ENCODE measurements at places on chromosomes 5 and 9. TPM values are rescaled to one million over a fixed set of nuclear protein-coding genes. Genes with fewer than 3 reads are reported as not detected.

Gene TRMO
- total RNA-seq, result 15.9 TPM

Gene LCN12
- not detected for total RNA-seq

Gene DTWD2
- total RNA-seq, result 4.1 TPM

Gene C7
- total RNA-seq, result 0.83 TPM

Gene CCDC192
- not detected for total RNA-seq

Gene CCNI2
- not detected for total RNA-seq

Gene INSL6
- not detected for total RNA-seq

Gene KLHL3
- total RNA-seq, result 1.2 TPM

Gene SMARCA2
- 98.6 TPM for total RNA-seq

Gene LCN1
- total RNA-seq, result not detected

Gene CDH6
- total RNA-seq, result 77.2 TPM

Gene FBN2
- total RNA-seq, result 78.2 TPM

Gene ADAMTS2
- total RNA-seq, result 76.6 TPM

Gene MLLT3
- 37.1 TPM for total RNA-seq

Gene PCDHGC3
- 94.1 TPM for total RNA-seq

Gene LCN15
- not detected for total RNA-seq

Gene PCDHB4
- total RNA-seq, result 0.17 TPM

Gene WDR38
- total RNA-seq, result not detected

Gene NCS1
- total RNA-seq, result 76.4 TPM

Gene SMIM33
- not detected for total RNA-seq

Gene SHC3
- 61.4 TPM for total RNA-seq

Gene UBAP2
- total RNA-seq, result 19.6 TPM

Gene PCDH12
- 0.15 TPM for total RNA-seq

Gene SPATA31E1
- total RNA-seq, result not detected

Gene ZNF454
- total RNA-seq, result 2.5 TPM

Gene ANKRD34B
- not detected for total RNA-seq

Gene PAXX
- 16.1 TPM for total RNA-seq

Gene PDGFRB
- 126 TPM for total RNA-seq

Gene MELK
- 5.3 TPM for total RNA-seq

Gene SV2C
- total RNA-seq, result not detected

Gene PKD2L2
- total RNA-seq, result not detected

Gene STC2
- total RNA-seq, result 113 TPM

Gene ARSI
- total RNA-seq, result 12.1 TPM

Gene RHOBTB3
- 172 TPM for total RNA-seq

Gene FIBCD1
- 17.5 TPM for total RNA-seq

Gene LCP2
- not detected for total RNA-seq

Gene ACTBL2
- not detected for total RNA-seq

Gene PALM2AKAP2
- 5.1 TPM for total RNA-seq

Gene C6
- not detected for total RNA-seq

Gene MCC
- 33.5 TPM for total RNA-seq

Gene RPL12
- total RNA-seq, result 952 TPM

Gene NR2F1
- total RNA-seq, result 55.4 TPM

Gene SH3PXD2B
- total RNA-seq, result 41.2 TPM

Gene SLIT3
- 15.9 TPM for total RNA-seq

Gene SLC28A3
- total RNA-seq, result 0.15 TPM

Gene SH3TC2
- 1.5 TPM for total RNA-seq

Gene ORM2
- total RNA-seq, result not detected

Gene CCDC107
- total RNA-seq, result 12.4 TPM

Gene GRXCR2
- total RNA-seq, result not detected

Gene PTGES
- total RNA-seq, result 84.5 TPM

Gene ALDOB
- total RNA-seq, result not detected

All from smooth muscle cell of trachea (primary cell).